ENCODE measurements at places on chromosomes 2 and 18. TPM values are rescaled to one million over a fixed set of nuclear protein-coding genes. Genes with fewer than 3 reads are reported as not detected.

HYCC2 gene
- polyA plus RNA-seq: 16.3 TPM

SERPINB10 gene
- 0.22 TPM for polyA plus RNA-seq

PIKFYVE gene
- 20.1 TPM for polyA plus RNA-seq

SCLY gene
- polyA plus RNA-seq: 25.5 TPM

SKOR2 gene
- 0.03 TPM for polyA plus RNA-seq

MYOM1 gene
- 8.7 TPM for polyA plus RNA-seq

SERPINB12 gene
- polyA plus RNA-seq: not detected

INHBB gene
- polyA plus RNA-seq: not detected

SERPINB13 gene
- polyA plus RNA-seq: not detected

GRCh38 chr2:46200100-46200690 is 97.0 kb upstream of the EPAS1 start:
- DNase-seq: no peak

DNA sequence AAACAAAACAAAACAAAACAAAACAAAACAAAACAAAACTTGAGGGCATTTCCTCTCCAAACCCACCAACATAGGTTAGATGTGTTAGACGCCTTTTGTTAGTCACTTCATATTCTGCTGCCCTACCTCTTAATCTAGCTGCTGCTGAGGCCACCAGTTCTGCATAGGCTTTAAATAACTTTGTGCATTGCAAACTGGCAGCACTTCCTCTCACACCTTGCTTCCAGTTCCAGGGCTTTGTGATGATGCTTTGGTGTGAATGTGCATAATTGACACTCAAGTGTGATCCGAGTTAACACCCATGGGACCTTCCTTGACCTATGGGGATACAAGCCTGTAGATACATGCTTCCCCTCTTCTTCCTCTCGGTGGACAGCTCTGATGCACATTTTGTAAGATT is 2.3 kb upstream of the SERPINB11 start:
- DNase-seq: no peak

DNA sequence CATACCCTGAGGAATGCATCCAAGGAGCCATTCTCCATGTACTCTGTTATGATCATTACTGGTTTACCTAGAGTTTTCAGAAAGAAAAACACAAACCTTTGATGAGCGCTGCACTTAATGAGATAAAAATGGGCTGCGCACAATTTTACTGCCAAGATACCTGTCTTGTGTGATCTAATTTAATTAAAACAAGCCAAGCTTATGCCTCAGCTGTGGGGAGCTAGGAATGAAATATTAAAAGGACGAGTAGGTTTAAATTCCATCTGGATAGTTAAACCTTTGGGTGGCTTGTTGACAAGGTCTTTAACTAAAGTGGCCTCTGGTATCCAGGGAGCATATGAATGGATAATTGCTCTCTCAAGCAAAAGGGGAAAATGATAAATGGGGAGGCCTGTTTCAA is 135.0 kb downstream of the EPHA4 start:
- no peak for DNase-seq

DNA sequence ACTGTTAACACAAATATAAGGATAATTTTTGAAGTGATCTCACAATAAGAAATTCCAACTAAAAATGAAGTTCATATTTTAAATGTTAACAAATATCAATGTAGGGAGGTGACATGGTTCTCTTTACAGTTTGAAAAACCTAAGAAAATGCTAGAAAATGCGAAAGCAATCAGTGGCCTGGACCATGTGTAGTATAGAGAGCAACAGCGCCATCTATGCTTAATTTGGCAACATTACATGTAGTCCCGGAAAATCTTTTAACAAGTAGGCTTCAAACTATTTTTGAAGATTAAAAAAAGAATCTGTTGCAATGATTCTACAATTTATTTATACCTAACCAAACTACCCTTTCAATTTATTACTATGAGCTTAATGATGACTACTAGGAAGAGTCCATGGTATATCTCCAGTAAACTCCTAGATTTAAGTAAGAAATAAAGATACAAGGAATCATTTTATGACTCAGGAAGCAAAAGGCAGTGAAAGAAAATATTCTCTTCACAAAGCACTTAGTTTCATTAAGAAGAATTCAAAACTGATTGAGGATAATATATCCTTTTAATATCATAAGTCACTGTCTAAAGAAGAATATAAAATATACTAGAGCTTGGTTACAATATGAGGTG is 33.3 kb downstream of the NDUFA10 start:
- DNase-seq: peak; percentile 42

DNA sequence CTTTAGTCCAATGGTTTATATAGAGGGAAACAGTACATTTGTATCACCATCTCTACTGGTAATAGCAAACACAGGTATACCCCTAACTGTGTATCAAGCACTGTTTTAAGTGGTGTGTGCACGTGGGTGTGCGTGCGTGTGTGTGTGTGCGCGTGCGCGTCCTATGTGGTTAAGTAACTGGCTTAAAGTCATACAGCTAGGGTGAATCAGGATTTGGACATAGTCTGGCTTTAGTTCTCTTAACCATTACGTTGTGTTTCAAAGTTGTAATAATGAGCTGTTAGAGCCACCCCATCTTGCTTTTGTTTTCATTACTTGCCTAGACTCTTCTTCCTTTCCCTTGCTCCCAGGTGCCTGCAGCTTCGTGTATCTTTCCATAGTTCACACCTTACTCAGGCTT is 2.1 kb downstream of the HADHB start:
- DNase-seq: no peak

- DNase-seq: no peak
Observed at GRCh38 chr2:2914252-2914651, 463.4 kb downstream of the EIPR1 start.

GRCh38 chr2:60961457-60961856 is 56.1 kb upstream of the PEX13 start:
- no peak for DNase-seq

DNA sequence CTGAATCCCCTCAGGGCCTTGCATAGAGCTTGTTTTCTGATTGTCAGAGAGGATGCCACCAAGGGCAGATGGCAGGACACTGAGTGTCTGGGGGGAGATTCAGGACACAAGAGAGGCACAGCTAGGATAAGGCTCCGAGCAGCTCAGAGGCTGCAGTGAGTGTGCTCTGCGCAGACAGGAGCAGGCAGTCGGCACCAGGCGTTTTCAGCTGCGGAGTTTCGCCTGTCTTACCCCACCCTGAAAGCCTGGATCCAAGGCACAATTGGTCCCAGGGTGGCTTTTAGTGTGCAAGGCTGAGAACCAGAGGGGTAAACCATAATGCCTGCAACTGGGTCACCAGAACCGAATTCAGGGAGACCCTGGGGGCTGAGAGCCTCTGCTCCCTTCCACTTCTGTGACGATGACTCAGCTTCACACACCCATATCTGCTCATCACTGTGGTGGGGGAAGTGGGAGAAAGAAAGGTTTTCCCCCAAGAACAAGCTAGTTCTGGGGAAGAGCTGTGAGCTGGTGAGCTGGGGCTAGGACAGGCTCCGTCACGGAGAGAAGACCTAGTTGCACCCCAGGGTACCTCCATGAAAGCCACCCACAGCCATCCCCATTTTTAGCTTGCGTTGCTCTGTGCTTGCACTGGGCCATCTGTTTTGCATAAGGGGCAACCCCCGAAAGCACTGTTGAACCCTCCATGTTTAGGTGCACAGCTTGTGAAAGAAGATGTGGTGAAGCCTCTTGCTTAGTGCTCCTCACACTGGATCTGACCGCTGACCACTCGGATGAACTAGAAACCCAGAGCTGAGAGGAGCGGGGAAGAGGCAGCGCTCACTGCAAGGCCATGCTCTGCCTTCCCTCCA is 173.7 kb downstream of the CELF4 start:
- DNase-seq: no peak

GRCh38 chr18:78362198-78362597 is 617.4 kb upstream of the SALL3 start:
- DNase-seq: no peak

DNA sequence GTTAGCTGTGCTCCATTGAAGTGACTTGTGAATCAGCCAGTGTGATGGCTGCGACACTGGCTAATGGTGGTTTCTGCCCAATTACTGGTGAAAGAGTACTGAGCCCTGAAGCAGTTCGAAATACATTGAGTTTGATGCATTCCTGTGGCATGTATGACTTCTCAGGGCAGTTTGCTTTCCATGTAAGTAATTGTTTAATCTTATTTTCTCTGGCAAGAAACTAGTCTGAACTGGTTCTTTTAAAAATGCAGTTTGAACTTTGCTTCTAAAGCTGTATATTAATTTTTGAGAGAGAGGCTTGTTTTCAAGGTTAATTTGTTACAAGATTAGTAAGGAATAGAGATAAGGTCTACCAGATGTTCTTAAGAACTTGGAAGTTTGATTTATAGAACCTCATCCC is 46.7 kb downstream of the GLS start:
- DNase-seq: peak; percentile 49

DNA sequence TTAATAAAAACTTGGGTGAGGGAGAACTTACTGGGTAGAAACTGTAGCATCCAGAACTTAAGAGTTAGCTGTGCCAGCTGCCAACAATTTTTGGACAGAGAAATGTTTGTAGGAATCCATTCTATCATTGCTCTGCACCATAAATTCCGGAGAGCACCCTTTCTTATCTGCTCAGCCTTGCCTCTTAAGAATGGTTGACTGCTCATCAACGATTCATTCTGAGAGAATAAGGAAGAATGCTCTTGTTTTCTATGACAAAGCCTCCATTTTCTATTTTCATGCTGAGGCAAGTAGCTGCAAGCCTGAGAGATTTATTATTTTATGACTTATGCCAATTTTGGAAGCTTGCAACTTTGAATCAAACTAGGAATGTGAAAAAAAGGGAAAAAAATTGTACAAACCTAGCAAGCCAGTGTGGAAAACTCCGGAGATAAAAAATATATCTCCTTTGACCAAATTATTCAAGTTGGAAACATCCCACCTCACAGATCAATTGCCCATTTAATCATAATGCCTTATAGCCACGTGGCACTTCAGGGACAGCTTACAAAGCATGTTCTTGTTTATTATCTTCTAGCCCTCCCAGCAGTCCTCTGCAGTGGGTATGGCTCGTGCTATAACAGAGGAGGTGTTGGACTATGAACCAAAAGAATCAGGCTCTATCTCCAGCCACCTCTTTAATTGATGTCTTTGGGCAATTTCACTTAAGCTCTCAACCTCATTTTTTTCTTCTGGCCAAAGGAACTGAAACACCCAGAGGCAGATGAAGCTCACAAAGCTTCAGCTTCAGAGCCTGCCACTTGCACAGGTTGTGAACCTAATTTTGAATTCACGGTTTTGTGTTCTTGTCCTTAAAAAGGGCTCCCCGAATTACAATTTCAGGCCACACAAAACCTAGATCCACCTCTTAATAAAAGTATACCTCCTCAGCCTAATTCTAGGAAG is 40.9 kb upstream of the ATL2 start:
- no peak for DNase-seq

- DNase-seq: no peak
Observed at GRCh38 chr2:207765547-207765946, 4.2 kb downstream of the FZD5 start.
